ENCODE measurements at places on chromosomes 2 and 18. TPM values are rescaled to one million over a fixed set of nuclear protein-coding genes. Genes with fewer than 3 reads are reported as not detected.
A peak's percentile ranks its signal among the peaks of the same experiment; 100 is the strongest.

GRCh38 chr2:18001671-18002070 lies 123.2 kb downstream of the KCNS3 start:
- no peak for DNase-seq

GRCh38 chr2:182542501-182543258 lies 115.8 kb upstream of the PDE1A start:
- no peak for DNase-seq

RAD51AP2 gene
- total RNA-seq, result not detected

LHCGR gene
- not detected for total RNA-seq

SLC23A3 gene
- total RNA-seq, result 0.14 TPM

DNA sequence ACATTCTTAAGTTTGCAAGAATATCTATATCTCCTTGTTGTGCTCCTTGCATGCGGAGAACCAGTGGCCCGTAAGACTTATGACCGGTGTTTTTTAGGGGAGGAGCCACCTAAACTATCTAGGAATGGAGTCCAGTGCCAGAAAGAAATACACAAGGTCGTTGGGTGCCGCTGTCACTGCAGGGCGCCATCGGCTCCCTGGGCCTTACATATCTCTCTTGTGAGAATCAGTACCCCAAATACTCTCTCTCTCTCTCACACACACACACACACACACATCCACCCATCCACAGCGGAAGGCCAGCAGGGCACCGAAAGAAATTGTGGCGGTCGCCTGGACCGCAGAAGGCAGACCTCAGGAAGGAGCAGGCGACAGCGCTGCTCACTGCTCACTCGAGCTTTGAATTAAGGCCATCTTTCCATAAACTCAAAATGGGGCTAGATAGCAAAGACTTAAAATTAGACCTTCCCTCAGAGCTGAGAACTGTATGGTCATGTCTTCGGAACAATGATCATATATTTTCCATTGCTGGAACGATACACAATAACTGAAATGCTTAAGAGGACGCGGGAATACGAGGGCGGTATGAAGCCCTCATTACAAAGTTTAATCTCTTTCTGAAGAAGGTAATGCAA lies 10.4 kb downstream of the NR4A2 start:
- DNase-seq, result no peak

DNA sequence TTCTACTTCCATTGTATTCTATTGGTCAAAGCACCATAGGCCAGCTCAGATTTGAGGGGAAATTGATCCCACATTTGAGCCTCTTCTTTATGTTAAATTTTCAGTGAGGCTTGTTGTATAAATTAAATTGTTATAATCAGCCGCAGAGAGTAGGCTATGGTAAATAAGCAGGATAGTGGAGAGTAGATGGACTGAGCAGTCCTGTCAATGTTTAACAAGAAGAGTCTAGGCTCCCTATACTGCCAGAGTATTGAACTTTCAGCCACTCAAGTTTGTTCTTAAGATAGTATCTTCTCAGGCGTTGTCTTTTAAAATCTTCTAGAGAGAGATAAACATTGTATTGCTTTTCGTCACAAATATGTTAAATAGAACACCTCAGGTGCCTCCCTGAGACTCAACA lies 100.9 kb downstream of the PRKRA start:
- DNase-seq, result no peak

RNF125 gene
- total RNA-seq, result 3.0 TPM

PID1 gene
- total RNA-seq, result 83.6 TPM

DNA sequence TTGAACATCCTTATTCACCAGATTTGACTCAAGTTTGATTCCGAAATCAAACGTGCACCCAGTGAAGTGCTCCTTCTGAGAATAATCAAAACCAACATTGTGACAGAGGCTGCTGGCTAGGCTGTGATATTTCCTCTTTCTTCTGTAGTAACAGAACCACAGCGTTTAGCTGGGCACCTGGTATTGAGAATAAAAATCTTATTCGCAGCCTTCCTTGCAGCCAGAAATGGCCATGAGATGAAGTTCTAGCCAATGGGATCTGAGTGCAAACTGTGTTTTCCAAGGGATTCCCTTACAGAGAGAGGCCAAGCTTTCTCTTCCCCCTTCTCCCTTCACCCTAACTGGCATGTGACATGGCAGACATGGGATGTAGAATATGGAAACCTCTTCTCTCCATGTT lies 51.7 kb downstream of the TMEM163 start:
- DNase-seq, result no peak

SERPINB4 gene
- not detected for total RNA-seq

FAM136A gene
- total RNA-seq, result 23.5 TPM

- no peak for DNase-seq
These were observed 30.1 kb upstream of the GALNT14 start for GRCh38 chr2:31168291-31168690.

LRRC30 gene
- total RNA-seq, result not detected

DNA sequence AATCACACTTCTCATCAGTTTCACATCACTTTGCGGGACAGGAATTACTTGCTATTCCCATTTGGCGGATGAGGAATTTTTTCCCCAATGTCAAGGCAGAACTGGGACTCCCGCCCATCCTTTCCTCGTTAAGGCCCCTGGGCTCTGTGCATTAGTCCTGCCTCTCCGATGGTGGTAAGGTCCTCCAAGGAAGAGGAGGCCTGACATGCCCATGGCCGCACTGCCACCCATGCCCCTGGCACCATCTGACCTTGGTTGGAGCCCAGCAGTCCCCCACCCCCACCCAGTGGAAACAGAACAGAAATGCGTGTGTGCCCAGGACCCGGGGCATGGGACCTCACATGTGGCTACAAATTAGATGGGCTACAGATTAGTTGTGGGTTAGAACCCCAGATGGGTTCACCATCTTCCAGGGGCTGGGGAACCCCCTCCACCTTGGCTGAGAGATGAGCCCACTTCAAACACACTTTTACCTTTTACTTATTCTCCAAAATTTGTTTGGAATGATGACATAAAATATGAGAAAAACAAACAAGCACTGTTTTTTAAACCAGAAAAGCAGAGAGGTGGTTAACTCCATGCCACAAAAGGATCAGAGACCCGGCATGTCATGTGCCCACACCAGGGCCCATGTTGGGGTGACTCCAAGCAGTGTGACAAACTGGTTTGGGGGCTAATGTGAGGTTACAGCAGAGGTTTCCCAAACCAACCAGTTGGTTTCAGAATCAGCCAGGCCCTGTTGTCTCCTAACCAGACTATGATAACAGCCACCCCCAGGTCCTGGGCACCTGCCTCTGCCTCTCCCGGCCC lies 11.0 kb upstream of the DUSP2 start:
- DNase-seq, result peak; percentile 30

GRCh38 chr18:78764544-78764943 lies 215.1 kb upstream of the SALL3 start:
- DNase-seq, result peak; percentile 54

- DNase-seq, result no peak
These were observed 51.1 kb downstream of the RTN4 start for GRCh38 chr2:54999182-54999581.

DNA sequence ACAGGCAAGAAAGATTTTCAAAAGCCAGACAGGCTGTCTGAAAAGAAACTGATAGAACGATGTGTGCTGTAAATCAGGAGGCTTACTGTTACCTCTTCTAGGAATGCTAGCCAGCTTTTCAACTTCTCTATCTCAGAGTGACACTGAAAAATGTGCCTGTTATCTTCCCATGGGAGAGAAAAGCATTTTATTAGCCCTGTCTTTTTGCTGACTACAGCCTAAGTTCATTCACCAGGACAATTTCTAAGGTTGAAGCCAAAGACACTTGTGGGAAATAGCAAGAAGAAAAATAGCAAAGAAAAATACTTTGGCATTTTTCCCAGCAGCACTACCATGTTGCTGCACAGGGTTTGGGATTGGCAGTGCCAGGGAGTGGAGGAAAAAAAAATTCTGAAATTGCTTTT lies 34.0 kb downstream of the ABCB11 start:
- DNase-seq, result no peak

OTOS gene
- total RNA-seq, result not detected

CAPN14 gene
- total RNA-seq, result not detected

GRCh38 chr2:239938651-239939486 lies 86.3 kb downstream of the NDUFA10 start:
- peak; percentile 56 for DNase-seq

GRCh38 chr2:3956406-3956805 lies 253.0 kb downstream of the DCDC2C start:
- no peak for DNase-seq

ASB18 gene
- total RNA-seq, result not detected

MEP1B gene
- not detected for total RNA-seq

DNA sequence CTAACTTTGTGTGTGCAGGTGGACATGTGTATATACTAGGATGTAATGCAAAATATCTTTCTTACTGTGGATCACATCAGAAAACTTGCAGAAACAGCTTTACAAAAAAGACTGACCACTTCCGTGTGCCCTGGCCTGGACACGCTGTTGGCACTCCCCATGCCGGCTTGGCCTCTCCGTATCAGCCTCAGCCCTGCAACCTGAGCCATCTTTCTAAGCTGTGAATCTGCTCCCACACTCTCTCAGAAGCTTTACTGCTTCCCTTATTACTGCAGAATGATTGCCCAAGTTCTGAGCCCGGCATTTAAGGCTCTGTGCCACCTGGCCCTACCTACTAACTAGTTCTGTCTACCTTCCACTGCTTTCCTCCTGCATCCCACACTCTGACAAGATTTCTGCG lies 37.8 kb downstream of the MYO7B start:
- no peak for DNase-seq

- DNase-seq, result no peak
These were observed 205.5 kb downstream of the ATAD2B start for GRCh38 chr2:23721454-23721826.

CDK15 gene
- 0.71 TPM for total RNA-seq

PSMD1 gene
- total RNA-seq, result 90.3 TPM

- no peak for DNase-seq
These were observed 267.8 kb downstream of the TSN start for GRCh38 chr2:122023059-122023864.

- DNase-seq, result no peak
These were observed 88.3 kb downstream of the INSIG2 start for GRCh38 chr2:118176601-118177000.

MROH2A gene
- not detected for total RNA-seq
